ENCODE measurements at places on chromosomes 16 and 17.
A peak's percentile ranks its signal among the peaks of the same experiment; 100 is the strongest.

- no peak for DNase-seq
Observed at GRCh38 chr17:55632236-55632635, 90.4 kb downstream of the TMEM100 start.

- DNase-seq, result no peak
Observed at GRCh38 chr16:30974348-30974747, 10.7 kb upstream of the HSD3B7 start.

DNA sequence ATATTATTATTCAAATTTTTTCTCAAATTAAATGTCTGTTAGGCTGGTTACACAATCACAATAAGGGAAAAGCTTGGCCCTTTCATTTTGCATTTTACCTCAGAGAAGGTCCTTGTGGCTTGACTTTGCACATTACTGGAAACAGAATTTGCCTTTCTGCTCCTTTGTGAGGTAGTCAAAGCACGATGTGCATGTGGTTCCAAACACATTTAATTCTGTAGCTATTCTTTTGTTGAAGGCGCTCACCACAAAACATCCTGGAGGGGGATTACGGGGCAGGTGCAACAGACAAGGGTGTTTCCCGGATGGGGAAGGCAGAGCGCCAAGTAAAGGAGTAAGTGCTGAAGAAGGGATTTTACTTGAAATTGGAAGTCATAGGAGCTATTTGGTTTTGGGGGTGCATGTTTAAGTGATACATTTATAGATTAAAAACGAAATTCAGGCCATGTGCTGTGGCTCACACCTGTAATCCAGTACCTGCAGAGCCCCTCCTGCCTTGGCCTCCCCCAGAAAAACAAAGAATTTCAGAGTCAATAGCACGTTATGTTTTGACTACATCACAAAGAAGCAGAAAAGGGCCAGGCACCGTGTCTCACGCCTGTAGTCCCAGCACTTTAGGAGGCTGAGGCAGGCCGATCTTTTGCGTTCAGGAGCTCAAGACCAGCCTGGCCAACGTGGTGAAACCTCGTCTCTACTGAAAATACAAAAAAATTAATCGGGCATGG, 31.2 kb upstream of the TENT4B start:
- no peak for DNase-seq

DNA sequence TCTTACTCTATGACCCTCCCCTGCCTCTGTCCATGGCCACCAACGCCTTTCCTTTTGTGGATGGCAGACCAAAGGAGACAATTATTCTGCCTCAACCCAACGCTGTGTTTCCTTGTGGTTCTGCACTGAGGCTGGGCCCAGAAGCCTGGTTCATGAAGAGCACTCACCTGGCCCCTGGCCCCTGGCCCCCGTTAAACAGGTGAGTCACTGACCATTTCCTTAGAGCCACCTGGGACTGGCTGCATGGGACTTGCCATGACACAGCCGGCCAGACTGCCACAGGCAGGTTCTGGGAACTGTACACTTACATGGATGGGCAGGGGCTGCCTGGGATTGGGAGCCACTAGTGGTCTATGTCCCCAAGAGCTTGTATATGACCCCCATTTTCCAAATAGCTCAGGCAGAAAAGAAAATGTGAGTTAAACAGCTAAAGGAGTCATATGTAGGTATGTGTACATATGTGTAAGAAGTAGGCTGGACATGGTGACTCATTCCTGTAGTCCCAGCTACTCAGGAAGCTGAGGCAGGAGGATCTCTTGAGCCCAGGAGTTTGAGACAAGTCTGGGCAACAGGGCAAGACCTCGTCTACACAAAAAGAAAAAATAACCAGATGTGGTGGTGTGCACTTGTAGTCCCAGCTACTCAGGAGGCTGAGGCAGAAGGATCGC, 181.9 kb upstream of the CACNG5 start:
- no peak for DNase-seq

- DNase-seq, result no peak
Observed at GRCh38 chr17:46026166-46027047, 27.4 kb downstream of the STH start.

DNA sequence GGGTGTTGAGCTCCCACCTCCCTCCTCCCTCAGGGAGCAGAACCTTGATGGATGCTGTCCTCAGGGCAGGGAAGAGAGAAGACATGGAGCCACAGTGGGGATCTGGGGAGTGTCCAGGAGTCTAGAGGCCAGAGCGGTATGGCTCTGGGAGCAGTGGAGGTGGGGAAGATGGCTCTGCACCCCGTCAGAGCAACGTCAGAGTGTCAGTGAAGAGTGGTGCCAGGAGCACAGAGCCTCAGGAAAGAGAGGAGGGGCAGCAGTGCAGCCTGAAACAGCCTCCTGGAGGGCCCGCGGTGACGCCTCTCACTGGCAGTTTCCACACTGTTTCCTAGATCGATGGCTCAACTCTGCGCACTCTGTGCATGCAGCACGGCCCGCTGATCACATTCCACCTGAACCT, 23.2 kb upstream of the SLC5A11 start:
- no peak for DNase-seq

GRCh38 chr17:49218941-49219913, 8.7 kb downstream of the ABI3 start:
- no peak for DNase-seq

GRCh38 chr16:19375561-19376158, 42.0 kb upstream of the TMC5 start:
- peak; percentile 60 for DNase-seq

DNA sequence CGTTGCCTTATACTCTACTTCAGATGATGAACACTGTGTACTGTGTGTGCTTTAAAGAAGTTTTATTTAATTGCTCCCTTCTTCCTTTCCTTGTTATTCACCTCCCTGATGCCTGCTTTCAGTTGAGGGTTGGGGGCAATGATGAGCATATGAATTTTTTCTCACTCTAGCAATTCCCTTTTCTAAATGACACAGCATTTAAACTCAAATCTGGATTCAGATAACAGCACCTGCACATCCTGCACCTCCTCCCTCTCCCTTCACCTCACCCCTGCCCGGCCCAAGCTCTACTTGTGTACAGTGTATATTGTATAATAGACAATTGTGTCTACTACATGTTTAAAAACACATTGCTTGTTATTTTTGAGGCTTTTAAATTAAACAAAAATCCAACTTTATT, 13.0 kb upstream of the PNPO start:
- no peak for DNase-seq

- no peak for DNase-seq
Observed at GRCh38 chr16:87784812-87785211, 19.0 kb upstream of the KLHDC4 start.
